ENCODE measurements at places on chromosomes 4 and X. TPM values are rescaled to one million over a fixed set of nuclear protein-coding genes. Genes with fewer than 3 reads are reported as not detected.

DNA sequence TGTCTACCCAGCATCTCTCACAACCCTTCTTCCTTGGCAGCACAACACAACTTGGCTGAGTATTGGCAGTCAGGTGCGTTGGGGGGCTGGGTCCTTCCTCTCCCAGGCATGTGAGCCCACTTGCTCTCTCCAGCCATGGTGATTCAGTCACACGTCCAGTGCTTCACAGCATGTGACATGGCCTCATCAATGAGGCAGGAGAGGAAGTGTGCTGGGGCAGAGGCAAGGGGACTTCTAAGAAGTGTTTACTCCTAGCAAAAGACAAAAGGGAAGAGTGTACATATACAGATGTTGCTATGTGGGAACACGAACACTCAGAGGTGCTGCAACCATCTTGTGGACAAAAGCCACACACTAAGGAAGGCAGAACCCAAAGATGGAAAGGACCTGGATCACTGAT, 380.8 kb downstream of the FBXW7 start:
- DNase-seq = no peak

GRCh38 chrX:107154787-107155620, 36.4 kb upstream of the RBM41 start:
- DNase-seq = peak; percentile 81

DNA sequence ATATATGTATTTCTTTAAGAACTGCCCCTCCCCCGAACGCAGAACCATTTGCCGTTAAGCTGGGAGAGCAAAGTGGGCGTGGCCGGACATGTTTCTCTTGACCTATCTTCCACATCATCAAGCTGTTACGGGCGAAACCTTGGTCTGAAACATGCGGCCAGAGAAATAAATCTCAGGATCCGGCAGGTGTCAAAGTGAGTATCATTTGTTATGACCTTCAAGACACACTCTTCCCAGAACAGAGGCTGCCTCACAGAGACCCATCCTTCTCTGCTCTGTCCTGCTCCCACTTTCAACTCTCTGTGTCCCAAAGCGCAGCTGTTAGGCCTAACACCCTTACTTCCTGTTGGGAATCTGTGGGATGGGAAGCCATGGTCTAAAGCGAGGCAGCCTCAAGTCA, at the start of gene MAGEB18:
MAGEB18 (plus strand) TSS at position 70 of the 400 bp plus-strand sequence. CDS start 643 bp downstream, outside the sequence.
- no peak for DNase-seq

The SMIM43 gene
- total RNA-seq = not detected

The MAGEB2 gene
- total RNA-seq = not detected

Measured in PC-3 (cell line).